IMR-90 (cell line): ENCODE measurements at places on chromosomes 5 and 9. TPM values are rescaled to one million over a fixed set of nuclear protein-coding genes. Genes with fewer than 3 reads are reported as not detected.

DNA sequence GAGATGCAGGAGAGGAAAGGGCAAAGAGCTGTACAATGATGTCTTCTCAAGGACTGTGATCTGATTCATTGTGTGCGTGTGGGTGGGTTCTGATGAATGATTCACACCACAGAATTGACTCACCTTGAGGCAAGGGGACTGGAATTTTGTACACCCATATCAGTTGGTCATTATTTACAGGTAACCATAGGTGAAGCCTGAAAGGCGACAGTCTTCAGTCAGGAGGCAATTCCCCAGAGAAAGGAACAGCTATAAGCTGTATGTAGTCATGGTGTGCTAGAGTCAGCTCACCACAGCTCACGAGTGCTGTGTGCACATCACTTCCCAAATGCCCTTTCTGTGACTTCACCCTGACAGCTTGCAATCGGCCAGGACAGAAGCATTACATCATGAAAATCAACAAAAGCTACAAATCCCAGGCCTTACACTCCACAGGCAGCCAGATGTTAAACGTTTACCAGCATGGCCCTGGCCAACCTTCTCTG, 87.6 kb upstream of the RPS23 start:
- H3K27me3 ChIP-seq = no peaks in the 10 kb centered on the region
- no peaks in the 10 kb centered on the region for H3K4me1 ChIP-seq
- H3K27ac ChIP-seq = no peak overlapping the region
- H3K4me3 ChIP-seq = no peak overlapping the region

GRCh38 chr9:127921557-127922120, 4.8 kb upstream of the ST6GALNAC4 start:
- no peak overlapping the region for H3K4me3 ChIP-seq
- no peaks in the 10 kb centered on the region for H3K27me3 ChIP-seq
- no peaks in the 10 kb centered on the region for H3K36me3 ChIP-seq
- no peak overlapping the region for H3K27ac ChIP-seq
- no peak for DNase-seq

DNA sequence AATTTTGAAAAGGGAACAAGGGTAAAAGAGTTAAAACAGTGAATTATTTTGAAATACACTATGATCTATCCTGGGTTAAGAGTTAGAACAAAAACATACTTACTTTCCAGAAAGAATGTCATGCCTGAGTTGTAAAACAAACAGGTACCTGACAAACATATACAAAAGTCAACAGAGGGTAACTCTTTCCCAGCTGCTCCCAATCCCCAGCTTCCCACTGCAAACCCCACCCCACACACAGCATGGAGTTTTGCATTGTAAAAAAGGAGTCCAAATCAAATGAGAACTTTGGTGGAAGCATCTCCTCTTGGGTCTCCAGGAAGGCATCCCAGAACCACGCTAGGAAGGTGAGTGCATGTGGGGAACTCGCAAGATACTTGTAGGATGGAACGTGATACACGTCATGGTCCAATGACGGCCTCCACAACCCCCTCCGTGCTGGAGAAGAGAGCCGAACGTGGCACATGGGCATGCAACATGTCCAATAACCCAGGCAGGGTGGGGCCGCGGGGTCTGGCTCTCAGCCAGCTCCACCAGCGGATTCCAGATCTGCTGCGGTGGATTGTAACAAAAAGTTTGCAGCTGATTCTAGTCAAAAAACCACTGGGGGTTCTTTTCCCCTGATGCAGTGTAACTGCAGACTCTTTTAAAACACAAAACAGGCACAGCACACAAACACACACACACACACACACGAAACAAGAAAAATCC, 55.8 kb downstream of the EPB41L4B start:
- no peak for DNase-seq
- H3K27ac ChIP-seq = no peak overlapping the region
- H3K36me3 ChIP-seq = no peaks in the 10 kb centered on the region

DNA sequence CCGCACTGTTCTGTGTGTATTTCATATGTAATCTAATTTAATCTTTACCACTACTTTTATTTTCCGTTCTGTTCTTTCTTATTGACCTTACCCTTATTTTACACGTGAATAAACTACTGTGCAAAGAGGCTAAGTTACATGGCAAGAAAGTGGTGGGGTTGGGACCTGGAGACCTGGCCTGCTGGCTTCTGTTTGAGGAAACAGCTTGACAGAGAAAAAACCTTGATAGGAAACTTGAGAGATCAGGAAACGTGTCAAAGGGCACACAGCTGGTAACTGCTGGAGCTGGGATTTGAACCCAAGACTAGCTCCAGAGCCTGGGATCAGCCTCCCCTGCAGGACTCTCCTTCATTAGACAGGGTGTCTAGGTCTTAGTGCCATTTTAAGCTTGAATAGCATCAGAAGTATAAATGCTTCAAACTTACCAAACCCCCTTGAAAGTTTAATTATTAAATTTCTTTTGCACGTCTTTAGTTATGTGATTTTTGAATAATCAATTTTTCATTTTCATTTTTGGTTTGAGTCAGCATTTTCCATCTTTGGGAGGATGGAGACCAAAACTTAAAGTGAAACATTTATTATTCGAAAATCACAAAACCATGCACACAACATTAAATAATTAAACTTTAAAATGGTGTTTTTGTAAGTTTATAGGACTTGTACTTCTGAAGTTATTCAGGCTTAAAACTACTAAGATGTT, 129.5 kb downstream of the RGS3 start:
- H3K27ac ChIP-seq = no peak overlapping the region; the same call in 1 of the 2 replicates
- H3K36me3 ChIP-seq = peaks cover 25% of the 10 kb centered on the region
- H3K27me3 ChIP-seq = no peaks in the 10 kb centered on the region
- H3K4me1 ChIP-seq = peaks cover 16% of the 10 kb centered on the region; the same call in 1 of the 2 replicates

DNA sequence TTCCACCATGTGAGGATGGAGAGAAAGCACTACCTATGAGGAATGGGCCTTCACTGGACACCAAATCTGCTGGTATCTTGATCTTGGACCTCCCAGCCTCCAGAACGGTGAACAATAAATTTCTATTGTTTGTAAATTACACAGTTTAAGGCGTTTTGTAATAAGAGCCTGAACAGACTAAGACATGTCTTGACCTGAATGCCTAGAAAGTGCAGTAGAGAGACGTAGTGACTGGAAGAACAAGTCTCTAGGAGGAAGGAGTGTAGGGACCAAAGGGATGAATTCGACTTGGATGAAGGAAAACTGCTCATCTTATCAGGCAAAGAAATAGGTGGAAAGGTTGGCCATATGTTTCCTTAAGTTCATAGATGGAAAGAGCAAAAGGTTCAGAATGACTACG, 309.8 kb upstream of the RGMB start:
- H3K36me3 ChIP-seq = no peaks in the 10 kb centered on the region
- H3K4me3 ChIP-seq = no peak overlapping the region
- H3K27ac ChIP-seq = no peak overlapping the region
- no peaks in the 10 kb centered on the region for H3K27me3 ChIP-seq
- no peak for DNase-seq

- no peaks in the 10 kb centered on the region for H3K36me3 ChIP-seq
- no peak for DNase-seq
- H3K4me3 ChIP-seq = no peak overlapping the region
- H3K27me3 ChIP-seq = no peaks in the 10 kb centered on the region
These were observed 82.4 kb downstream of the MRPS30 start for GRCh38 chr5:44891116-44891515.

DNA sequence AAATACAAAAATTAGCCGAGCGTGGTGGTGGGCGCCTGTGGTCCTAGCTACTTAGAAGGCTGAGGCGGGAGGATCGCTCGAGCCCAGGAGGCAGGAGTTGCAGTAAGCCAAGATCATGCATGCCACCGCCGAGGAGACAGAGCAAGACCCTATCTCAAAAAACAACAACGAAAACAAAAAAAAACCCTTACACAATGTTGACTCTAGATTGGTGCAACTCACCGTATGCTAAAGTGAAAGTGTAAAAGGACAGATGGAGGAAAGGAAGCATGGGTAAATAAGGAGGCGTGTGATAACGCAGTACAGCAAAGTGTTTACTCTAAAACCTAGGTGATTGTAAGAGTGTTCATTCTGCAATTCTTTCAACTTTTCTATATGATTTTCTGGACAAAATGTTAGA, 15.9 kb upstream of the RUFY1 start:
- DNase-seq = no peak
- no peak overlapping the region for H3K27ac ChIP-seq
- no peaks in the 10 kb centered on the region for H3K27me3 ChIP-seq
- H3K4me3 ChIP-seq = no peak overlapping the region
- H3K36me3 ChIP-seq = no peaks in the 10 kb centered on the region

DNA sequence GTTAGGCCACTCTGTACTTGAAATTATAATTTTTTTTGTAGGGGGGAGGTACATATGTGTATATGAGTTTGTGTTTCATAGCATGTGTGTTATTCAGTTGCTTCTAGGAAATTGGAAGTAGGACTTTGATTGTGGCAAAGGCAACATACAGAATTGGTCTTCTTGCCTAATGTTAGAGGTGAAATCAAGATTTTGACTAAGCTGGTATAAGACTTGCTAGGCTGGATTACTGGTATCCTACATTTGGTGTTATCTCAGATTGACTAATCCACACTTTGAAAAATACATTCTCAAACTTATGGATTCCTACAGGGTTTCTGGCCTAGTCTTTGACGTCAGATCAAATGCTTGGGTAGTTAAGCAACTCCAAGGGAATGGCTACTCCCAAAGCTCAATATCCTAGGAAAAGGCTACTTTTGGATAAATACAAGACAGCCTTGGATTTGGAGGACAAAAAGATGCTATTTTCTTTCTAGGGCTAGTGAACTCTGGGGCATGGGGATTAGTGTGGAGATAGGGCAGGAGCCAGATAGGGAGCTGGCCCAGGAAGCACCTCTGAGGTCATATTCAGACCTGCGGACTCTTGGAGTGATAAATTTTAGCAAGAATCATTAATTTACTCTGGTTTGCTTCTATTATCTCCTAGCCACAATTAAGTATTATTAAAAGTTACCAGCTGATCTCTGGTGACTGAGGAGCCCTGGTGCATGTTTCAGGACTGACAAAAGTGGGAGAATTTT, 144.0 kb upstream of the RPS23 start:
- no peak for DNase-seq
- H3K36me3 ChIP-seq = no peaks in the 10 kb centered on the region
- no peak overlapping the region for H3K27ac ChIP-seq
- H3K4me3 ChIP-seq = no peak overlapping the region
- H3K27me3 ChIP-seq = no peaks in the 10 kb centered on the region

DNA sequence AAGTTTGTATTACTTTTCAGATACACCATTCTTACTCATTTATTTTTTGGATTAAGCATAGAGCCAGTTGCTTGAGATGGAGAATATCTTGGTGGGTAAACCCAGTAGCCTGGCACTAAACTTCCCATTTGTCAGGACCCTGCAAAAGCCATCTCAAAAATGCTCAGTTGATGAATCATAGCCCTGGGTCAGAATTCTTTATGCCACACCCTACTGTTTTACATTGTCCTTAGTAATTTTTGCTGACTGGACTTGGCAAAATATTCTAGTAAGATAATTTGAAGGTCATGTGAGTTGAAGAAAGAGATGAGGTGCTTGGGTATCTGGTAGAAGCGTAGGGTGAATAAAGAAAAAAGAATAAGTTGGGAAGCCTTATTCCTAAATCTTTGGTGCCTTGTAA, 50.7 kb downstream of the C7 start:
- H3K4me3 ChIP-seq = no peak overlapping the region
- no peaks in the 10 kb centered on the region for H3K36me3 ChIP-seq
- no peaks in the 10 kb centered on the region for H3K4me1 ChIP-seq
- no peak for DNase-seq

GRCh38 chr5:180081481-180081880, 9.9 kb upstream of the RNF130 start:
- no peak overlapping the region for H3K27ac ChIP-seq
- H3K27me3 ChIP-seq = peaks cover 22% of the 10 kb centered on the region; the same call in 1 of the 2 replicates
- no peak overlapping the region for H3K4me3 ChIP-seq
- no peak for DNase-seq
- H3K4me1 ChIP-seq = no peaks in the 10 kb centered on the region
- no peaks in the 10 kb centered on the region for H3K36me3 ChIP-seq

DNA sequence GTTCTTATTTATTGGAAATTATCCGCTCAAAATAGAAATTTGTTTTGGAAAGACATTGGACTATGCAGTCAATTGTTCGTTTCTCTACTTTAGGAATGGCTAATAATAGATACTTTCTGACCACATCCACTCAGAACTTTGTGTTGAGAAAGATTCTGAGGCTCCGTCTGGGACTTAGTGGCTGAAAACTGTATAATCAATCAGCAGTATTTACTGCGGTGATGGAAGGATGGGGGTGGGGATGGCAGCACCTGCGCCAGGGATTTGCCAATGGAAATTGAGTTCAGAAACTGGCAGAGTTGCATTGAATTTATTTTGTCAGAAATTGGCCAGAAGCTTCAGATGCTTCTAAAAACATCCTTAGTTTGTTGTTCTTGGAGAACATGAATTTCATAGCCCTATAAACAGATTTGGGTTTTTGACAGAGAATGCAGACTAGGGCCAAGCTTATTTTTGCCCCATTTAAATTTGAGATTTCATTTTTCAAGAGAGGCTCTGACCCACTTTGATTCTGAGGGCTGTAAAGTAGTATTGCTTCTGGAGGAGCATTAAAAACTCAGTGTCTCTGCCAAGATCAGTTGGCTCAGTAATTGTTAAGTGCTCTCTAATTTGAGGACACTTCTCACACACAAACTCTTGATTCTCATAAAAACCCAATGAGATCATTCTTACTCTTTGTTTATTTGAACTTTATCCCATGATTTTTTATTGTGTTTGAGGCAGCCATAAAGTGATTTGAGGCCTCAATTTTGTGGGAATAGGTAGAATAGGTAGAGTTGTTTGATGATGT, 215.1 kb downstream of the CD180 start:
- H3K4me3 ChIP-seq = no peak overlapping the region
- H3K27me3 ChIP-seq = no peaks in the 10 kb centered on the region

DNA sequence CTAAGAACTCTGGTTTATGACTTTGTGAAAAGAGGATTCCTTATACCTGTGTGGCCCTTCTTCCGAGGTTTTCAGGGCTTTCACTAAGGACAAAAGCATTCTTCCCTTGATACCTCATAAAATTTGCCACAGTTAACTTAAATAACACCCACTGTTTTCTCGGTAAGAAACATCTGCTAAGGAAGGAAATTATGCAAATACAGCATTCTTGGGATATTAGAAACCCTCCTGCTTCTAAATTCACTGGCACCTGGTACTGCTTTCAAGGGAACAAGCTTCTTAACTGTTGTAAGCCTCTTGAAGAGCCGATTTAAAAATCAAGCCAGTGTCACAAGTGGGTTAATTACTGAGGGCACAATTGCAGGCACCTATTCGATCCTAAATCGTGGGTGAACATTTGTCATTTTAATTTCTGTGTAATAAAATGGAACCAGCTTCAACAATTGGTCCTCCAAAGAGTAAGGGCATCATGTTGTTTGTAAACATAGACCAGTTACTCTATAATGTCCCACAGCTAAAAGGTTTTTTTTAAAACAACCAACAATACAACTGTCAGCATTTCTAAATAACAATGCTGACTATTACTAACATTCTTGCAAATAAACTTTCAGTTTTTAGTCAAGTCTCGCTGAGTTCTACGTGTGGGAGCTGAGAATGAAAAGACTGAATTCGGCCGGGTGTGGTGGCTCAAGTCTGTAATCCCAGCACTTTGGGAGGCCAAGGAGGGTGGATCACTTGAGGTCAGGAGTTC, 26.6 kb downstream of the AK3 start:
- H3K4me3 ChIP-seq = no peak overlapping the region
- DNase-seq = peak; percentile 50
- H3K27me3 ChIP-seq = no peaks in the 10 kb centered on the region

The UBE2QL1 gene
- not detected in 2 replicates for total RNA-seq

The ACOT12 gene
- not detected in 2 replicates for total RNA-seq

The ZNF366 gene
- not detected in 2 replicates for total RNA-seq

The HMGCS1 gene
- 30.6 and 32.8 TPM in 2 replicates for total RNA-seq

The SLC6A7 gene
- under 0.01 TPM in 1 of 2 replicates, not detected in the other for total RNA-seq

The PCDHB4 gene
- under 0.01 TPM in 1 of 2 replicates, not detected in the other for total RNA-seq

The PPP2R2B gene
- total RNA-seq = not detected in 2 replicates

The PDGFRB gene
- 81.9 and 108 TPM in 2 replicates for total RNA-seq

The LRRC19 gene
- total RNA-seq = not detected in 2 replicates

The TIGD6 gene
- 6.1 and 6.6 TPM in 2 replicates for total RNA-seq
